ENCODE measurements at places on chromosomes 5 and 9.

- no peak for DNase-seq
Measured at GRCh38 chr5:51960617-51961121, 577.4 kb downstream of the ISL1 start.

- DNase-seq: peak; percentile 87
Measured at GRCh38 chr9:96417051-96417586, 1.1 kb downstream of the ZNF367 start.

DNA sequence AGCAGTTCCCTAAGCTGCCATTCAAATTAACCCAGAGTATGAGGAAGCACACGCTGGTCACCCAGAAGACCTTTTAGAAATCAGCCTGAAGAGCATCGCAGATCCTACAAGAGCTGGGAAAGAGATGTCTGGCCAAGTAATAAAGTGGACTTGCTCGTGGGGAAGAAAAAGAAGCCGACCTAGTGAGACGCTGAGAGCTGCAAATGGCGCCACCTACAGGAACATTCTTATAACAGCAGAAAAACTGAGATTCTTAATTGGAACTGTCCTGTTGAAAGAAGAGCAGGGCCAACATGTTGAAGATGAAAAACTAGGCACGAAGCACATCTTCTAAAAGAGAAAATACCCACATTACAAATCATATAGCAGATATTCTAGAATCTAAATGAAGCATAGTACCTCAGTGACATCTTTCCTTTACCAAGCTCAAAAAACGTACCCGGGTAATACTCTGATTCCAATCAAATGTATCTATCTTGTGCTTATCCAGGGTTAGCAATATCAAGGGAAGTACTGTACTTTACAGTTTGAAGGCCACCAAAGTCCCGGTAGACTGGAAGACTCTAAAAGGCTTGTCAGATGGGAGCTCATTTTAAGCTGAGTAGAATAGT is 3.9 kb upstream of the GNAQ start:
- DNase-seq: peak; percentile 5

GRCh38 chr5:175896301-175897040 is 25.1 kb downstream of the CPLX2 start:
- DNase-seq: no peak

DNA sequence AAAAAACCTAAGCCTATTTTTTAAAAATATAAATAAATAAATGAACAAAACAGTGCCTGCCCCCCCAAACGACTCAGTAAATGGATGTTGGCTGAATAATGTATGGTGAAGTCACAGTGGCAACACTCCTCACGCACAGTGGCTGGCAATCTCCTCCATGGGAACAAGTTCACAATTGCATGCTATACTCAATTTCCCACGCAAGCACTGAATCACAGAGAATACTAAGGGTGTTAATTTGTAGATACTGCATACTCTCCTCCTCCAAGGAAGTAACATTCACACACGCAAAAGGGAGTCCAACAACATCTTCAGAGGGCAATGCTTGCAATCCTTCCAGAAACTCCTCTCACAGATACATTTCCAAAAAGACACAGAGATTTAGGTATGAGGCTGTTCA is 47.5 kb downstream of the SERINC5 start:
- DNase-seq: no peak

- peak; percentile 13 for DNase-seq
Measured at GRCh38 chr9:23826120-23826629, at the start of gene ELAVL2. Gene ELAVL2, minus strand, starts transcription at chr9:23826240. Its CDS starts 64,006 bp downstream, at chr9:23762234.

GRCh38 chr5:84618262-84618661 is 233.6 kb upstream of the EDIL3 start:
- DNase-seq: no peak

GRCh38 chr5:112018846-112019245 is 261.9 kb upstream of the NREP start:
- no peak for DNase-seq

- no peak for DNase-seq
Measured at GRCh38 chr5:9324348-9325077, 221.4 kb downstream of the SEMA5A start.

DNA sequence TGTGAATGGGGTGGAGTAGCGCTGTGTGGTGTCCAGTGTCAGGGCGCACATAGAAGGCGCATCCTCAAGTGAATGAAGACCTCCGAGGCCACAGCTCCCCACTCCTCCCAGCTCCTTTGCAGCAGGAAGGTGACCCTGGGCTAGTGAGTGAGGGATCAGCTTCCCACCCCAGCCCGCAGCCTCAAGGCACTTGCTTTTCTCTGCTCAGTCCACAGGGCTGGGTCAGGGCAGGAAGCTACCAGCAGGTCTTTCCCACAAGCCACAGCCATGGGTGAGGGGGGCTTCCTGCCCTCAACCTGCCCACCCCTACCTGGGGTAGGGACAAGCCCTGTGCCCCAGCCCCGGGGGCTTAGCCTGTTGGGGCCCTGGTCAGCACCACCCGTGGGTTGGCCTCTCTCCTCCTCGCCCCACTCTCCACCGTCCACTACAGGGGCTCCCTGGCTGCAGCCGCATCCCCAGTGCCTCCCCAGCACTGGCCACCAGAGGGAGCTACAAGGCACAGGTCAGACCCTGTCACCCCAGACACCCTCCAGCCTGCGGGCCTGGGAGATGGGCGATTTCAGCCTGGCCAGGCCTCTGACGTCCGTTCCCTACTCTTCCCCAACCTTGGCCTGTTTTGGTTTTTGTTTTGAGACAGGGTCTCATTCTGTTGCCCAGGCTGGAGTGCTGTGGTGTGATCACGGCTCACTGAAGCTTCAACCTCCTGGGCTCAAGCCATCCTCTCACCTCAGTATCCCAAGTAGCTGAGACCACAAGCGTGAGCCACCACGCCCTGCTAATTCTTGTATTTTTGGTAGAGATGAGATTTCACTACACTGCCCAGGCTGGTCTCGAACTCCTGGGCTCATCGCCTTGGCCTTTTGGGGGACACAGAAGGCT is 1.3 kb upstream of the ABCA2 start:
- DNase-seq: peak; percentile 47

DNA sequence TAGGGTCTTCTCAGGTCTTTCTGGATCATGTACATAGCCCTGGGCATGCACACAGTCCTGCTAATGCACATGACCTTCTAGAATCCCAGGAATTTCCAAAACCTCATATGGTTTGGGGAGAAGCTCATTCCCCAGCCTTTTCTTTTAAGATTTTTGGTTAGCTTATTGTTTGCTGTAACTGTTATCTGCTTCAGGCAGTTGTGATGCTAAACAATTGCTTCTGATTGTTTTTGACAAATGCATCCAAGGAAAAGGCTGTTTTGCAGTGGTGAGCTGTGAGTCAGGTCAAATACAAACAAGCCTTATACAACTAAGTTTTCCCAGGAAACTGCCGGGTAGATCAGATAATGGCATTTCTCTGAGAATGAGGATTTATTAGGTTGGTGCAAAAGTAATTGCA is 32.7 kb downstream of the SMC5 start:
- DNase-seq: no peak

- DNase-seq: no peak
Measured at GRCh38 chr5:142182840-142183239, 74.3 kb downstream of the NDFIP1 start.

- no peak for DNase-seq
Measured at GRCh38 chr9:129773262-129774048, 20.6 kb upstream of the PTGES start.

DNA sequence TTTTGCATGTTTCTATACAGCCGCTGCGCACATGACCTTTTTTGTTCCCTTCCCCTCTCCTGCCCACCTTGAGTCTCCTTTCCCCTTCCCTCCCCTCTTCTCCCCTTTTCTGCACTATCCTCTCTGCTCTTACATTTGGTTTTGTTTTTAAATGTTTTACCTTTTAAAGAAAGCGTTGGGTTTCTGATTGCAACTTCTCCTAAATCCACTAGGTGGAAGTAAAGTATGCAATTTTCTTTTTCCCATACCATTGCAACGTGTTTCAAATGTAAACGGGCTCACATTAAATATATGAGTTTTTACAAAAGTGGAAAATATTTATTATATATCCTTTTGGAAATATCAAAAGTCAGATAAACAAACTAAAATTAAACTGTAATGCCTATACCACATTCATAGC is 500.9 kb downstream of the DIRAS2 start:
- no peak for DNase-seq

- DNase-seq: no peak
Measured at GRCh38 chr9:117772960-117773359, 68.8 kb downstream of the TLR4 start.

DNA sequence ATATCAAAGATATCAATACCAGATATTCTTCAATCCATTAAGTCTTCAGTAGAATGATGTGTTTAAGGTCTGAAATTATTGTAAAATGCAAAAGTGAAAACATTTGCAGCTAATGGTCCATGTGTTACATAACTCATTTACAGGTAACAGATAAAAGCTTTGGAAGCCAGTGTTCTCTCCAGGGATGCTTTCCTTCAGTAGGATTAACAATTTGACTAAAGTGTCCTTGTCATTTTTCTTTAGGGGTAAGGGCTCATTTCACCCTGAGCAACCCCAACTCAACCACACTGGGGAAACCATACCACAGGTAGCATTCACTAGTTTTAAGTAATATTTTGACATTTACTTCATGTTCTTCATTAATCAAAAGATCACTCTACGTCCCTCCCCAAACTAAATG is 12.9 kb downstream of the HNRNPK start:
- no peak for DNase-seq

DNA sequence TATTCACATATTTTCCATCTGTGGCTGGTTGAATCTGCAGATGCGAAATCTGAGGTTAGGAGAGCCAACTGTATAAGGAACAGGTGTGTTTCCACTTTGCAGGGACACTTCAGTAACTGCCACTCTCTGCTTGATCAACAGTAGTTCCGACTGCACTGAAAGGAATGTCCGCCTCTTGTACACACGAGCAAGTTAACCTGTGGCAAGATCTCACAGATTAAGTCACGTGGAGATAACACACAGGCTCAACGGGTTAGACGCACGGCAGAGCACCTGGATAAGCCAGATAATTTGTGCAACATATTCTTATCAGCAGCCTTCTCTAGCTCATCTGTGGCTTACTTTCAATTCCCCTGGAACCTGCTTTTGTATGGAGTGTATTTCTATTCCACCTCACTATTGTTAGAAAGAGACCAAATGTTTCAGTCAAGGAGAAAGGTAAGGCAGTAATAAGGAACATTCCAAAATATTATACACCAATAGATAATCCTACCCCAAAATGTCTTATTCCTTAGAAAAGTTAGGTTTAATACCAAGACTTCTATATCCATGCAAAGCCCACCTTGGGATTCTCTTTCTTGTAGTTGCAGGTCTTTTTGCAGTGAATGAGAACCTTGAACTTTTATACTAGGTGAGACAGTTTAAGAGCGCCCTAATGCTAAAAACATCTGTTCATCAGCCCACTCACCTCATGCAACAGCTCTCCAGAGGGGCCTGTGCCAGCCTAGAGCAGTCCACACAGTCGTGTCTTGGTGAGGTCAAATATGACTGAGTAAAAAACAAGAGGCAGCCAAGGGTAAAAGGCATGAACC is 6.5 kb upstream of the C9 start:
- no peak for DNase-seq

- no peak for DNase-seq
Measured at GRCh38 chr9:90024409-90024808, 419.6 kb downstream of the GADD45G start.

DNA sequence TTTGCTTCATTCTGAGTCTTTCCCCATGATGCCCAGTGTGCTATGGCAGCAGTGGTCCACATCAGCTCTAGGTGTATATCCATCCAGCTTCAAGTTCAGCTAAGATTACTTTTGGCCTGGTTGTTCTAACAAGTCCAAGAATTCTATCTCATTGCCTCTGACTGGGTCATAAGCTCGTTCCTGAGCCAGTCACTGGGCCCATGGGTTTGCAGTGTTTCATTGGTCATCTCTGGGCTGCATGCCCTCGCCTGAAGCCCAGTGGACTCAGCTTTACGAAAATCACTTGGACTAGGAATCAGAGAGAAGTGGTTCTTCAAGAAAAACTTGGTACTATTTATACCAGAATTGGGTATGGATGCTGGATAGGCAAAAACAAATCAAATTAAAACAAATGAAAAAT is 16.1 kb upstream of the ARHGAP26 start:
- no peak for DNase-seq

- DNase-seq: no peak
Measured at GRCh38 chr5:131932235-131932634, 13.2 kb downstream of the MEIKIN start.

GRCh38 chr9:100346836-100347235 is 5.9 kb downstream of the TEX10 start:
- no peak for DNase-seq

GRCh38 chr9:131671133-131671520 is 68.7 kb downstream of the RAPGEF1 start:
- DNase-seq: no peak

DNA sequence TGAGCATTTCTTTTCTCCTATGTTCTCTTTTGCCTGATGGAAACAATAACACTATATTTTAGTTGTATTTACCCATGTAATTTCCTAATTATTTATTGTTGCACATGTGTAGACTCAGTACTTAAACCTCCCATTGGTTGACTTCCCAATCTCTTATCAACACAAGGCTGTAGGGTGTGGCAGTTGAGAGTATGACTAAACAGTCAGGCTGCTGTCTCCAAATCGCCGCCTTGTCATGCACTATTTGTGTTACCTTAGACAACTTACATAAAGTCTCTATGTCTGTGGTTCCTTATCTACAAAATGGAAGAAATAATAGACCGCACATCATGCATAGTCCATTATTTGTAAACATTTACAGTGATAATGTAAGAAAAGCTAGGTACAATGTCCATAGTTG is 68.9 kb upstream of the EFNA5 start:
- no peak for DNase-seq

- no peak for DNase-seq
Measured at GRCh38 chr5:51082741-51083140, 300.5 kb upstream of the ISL1 start.

DNA sequence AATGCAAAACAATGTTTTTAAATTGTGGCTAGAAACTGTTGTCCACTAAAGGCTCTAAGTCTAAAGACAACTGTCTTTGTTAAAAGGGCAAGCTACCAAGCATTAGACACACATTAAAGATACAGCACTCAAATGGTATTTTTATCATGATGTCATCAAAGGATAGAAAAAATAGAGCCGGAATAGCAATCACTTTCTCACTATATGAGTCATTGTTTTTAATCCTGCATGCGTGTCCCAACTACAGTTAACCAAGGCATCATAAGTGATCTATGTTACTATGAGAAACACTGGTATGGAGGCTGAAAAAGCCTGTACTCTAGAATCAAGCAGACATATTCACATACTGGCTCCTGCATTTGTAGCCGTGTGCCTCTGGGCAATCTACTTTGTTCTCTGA is 1.9 kb upstream of the PJA2 start:
- no peak for DNase-seq

GRCh38 chr9:121192959-121193640 is 8.6 kb downstream of the RAB14 start:
- no peak for DNase-seq

- DNase-seq: no peak
Measured at GRCh38 chr5:175693741-175694140, 35.9 kb downstream of the HRH2 start.

Measured in activated naive CD4-positive, alpha-beta T cell (primary cell).